Psoas muscle (tissue), 8 donors: ENCODE measurements at places on chromosomes 2 and 18.
A peak's percentile ranks its signal among the peaks of the same experiment; 100 is the strongest.

DNA sequence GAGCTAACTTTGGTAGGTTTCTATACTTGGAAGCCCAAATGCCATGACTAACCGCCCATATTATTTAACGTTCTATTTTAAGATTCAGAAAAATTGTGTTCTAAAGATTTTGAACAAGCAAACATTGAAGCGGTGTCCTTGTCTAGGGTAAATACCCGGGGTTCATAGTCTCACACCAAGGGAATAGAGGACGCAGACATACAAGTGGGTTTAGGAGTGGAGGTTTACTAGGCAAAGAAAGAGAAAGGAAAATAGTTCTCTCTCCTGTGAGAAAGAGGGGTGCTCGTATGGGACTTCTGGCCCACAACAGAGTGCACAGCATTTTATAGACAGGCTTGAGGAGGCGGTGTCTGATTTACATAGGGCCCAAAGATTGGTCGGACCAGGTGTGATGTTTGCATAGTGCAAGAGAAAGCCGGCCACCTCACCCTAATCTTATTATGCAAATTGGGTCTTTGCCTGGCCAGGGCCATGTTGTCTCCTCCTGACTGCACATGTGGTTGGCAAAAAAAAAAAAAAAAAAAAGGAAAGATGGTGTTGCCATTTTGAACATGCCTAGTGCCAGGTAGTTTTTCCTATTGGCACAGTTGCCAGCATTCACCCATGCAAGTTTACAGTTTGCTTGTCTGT, 1062.6 kb downstream of the LRP1B start:
- DNase-seq = no peak

- peak; percentile 73 for DNase-seq
Measured at GRCh38 chr2:232632904-232633412, 446 bp upstream of the EFHD1 start.

DNA sequence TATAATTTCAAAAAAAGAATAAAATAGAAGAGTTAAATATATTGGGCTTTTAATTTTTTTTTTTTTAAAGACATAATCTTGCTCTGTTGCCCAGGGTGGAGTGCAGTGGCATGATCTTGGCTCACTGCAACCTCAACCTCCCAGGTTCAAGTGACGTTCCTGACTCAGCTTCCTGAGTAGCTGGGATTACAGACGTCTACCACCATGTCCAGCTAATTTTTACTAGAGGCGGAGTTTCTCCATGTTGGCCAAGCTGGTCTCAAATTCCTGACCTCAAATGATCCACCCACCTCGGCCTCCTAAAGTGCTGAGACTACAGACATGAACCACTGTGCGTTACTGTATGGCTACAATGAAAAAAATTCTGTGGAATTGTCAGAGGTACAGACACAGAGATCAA, 98.1 kb upstream of the RGPD4 start:
- DNase-seq = no peak

- DNase-seq = no peak
Measured at GRCh38 chr18:6576718-6577375, 152.7 kb upstream of the ARHGAP28 start.

DNA sequence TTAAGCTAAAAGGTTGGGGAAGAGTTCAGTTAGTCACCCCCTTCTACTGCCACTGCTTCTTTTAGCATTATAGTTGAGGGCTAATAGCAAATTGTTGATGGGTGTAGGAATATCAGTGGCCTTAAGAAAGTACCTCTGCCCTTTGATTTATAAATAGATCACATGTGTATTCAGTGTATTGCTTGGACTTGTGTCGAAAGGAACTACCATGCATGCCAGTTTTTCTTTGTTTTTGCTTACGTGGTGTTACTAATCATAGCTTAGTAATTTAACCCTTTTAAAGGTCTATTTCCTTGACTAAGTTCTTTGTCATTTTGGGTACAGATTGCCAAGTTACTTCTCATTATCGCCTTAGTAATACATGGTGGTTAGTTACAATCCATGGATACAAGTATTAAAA, 85.6 kb downstream of the MIB1 start:
- no peak for DNase-seq

DNA sequence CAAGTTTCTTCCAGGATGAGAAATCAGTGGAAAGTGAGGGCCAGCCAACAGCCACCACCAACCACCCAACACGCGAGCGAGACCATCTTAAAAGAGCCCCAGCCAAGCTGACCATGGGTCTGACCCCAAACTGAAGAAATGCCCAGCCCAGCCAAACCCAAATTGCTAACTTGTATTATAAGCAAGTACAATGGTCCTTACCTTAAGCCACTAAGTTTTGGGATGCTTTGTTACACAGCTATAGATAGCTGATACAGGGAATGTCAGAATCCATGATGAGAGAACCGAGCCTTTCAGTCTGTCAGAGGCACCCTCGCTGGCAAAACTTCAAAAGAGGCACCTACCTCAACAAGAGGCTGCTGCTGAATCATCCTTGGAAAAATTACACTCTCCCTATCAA, 17.0 kb downstream of the STK39 start:
- no peak for DNase-seq

DNA sequence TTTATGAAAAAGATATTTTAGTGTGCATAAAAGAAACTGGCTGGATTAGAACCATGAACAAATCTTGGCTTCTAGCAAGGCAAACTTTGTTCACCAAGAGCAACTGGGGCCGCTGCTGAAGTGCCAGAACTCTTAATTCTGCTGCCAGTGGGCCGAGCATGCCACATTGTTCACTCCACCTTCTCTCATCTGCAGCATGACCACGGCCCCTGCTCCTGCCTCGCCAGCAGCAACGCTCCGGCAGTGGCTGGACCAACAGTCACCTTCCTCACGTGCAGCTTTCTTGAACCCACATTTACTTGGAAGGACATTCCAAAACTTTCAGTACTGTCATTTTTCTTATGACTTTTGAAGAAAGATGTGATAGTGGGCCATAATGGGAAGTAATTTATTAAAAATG, 213.8 kb downstream of the PIEZO2 start:
- no peak for DNase-seq

- no peak for DNase-seq
Measured at GRCh38 chr2:61504949-61505348, 33.2 kb downstream of the XPO1 start.

DNA sequence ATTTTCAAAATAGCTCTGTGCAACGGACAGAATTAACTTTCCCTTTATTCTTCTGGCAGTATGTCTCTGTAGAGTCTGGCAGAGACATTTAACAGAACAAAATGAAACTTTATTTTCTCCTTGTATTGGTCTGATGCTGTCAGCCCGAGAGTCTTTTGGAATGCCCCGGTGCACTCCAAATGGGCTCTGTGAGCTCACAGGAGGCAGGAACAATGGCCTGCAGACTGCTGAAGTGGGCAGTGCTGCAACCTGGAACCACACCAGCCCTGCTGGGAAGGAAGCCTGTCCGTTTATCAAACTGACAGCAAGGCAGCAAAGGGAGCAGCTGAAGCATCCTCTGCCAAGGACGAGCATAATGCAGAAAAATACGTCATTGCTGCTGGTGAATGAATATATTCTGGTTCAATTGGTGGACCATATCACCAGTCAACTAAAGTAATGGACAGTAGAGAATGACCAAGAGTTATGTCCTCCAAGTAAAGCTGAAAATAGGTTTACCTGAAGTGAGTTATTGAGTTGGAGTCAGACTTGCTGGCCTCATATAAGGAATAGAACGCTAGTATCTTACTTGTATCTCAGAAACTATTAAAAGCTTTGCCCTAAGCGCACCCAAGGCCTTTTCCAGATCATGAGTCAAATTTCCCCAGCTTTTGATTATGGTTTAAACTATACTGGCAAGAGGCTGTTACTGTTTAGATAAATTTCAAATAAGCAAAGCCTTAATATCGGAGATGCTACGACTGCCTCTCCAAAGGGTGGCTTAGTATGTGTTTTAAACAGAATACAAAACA, 207.6 kb upstream of the TANK start:
- DNase-seq = peak; percentile 70

DNA sequence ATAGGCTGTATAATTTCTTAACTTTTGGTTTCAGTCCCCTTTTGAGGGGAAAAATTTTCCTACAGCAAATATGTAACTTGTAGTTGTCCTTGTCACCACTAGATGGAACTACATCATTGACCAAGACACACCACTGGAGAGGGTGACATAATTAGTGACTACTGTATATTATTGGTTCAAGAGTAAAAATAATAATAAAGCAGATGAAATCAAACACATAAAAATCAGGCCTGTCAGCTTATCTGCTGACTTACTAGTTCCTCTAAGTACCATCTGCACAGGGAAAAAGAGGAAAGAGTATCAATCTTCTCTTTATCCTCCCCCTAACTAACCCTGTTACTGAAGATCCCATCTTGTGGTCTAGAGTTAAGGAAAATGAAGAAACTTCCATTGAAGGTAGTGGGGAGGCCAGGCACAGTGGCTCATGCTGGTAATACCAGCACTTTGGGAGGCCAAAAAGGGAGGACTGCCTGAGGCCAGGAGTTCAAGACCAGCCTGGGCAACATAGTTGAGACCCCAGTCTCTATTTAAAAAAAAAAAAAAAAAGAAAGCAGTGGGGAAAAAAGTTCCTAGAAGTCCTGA, 29.6 kb upstream of the ENOSF1 start:
- DNase-seq = no peak

DNA sequence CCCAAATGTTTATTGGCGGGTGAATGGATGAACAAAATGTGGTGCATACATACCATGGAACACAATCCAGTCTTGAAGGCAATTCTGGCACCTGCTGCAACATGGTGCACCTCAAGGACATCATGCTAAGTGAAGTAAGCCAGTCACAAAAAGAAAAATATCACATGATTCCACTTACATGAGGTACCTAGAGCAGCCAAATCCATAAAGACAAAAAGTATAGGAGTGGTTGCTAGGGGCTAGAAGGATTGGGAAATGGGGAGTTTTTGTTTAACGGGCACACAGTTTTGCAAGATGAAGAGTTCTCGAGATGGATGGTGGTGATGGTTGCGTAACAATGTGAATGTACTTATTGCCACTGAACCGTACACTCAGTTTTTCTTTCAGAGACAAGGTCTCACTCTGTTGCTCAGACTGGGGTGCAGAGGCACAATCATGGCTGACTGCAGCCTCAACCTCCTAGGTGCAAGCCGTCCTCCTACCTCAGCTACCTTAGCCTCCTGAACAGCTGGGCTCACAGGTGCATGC, 90.9 kb upstream of the CERS6 start:
- DNase-seq = no peak

GRCh38 chr2:95058989-95059641, 33.6 kb downstream of the MAL start:
- DNase-seq = no peak

DNA sequence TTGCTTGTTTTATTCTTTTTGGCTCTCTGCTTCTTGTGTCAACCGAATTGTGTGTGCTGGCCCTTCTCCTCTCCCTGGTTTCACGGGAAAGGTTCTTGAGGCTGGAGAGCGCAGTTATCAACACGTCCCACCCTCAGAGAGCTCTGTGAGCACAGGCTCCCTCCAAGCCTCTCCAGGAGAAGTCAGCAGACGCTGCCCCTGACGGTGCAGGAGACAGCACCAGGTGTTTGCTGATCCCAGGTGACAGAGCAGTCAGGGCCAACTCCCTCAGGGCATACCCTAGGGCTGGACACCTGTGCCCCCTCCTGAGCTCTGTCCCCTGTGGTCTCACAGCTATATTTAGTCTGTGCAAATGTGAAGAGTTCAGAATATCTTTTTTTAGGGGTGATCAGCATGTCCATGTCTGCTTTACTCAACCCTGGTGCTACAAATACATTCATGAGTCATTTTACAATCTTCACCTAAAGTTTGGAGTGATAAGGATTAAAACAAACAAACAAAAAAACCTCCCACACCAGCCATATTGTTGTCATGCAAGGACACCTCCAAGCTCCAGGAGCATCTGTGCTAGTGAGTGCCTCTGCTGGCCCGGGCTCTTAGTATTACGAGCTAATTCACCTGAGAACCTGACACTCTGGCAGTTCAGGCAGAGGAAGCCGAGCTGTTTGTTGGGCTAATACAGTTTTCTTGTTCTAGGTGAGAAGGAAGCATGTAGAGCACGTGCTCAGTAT, 65.9 kb upstream of the TMEM200C start:
- no peak for DNase-seq

- no peak for DNase-seq
Measured at GRCh38 chr2:128631698-128632500, 313.2 kb upstream of the HS6ST1 start.

DNA sequence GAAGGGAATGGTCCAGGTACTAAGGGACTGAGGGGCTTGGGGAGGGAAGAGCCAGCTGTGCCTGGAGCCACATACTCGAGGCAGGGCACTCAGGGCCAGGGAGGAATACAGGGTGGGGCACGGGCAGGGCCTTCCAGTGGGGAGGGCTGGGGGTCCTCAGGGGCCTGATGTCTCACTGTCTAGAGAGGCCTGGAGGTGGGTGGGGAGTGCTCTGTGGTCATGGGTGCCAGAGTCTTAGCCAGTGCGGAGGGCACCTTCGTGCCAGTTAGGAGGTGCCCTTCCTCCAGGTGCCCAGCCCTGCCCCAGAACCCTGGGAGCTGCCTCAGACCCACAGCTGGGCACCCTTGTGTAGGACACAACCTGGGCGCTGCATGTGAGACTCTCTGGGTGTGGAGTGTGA, 81.2 kb downstream of the SMAD7 start:
- no peak for DNase-seq

DNA sequence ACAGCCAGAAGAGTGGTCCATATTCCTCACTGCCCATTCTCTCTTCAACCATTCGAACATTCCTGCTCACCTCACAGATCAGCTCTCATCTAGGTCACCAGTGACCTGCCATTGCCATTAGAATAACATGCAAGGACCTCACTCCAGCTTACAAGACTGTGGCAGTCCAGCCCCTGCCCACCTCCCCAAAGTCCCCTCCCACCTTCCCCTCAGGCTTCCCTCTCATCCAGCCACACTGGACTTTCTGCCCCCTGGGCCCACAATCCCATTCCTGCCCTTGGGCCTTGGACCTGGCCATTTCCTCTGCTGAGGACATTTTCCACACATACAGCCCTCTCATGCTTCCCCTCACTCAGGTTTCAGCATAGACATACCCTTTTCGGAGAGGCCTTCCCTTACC, 5.2 kb upstream of the TMEM177 start:
- DNase-seq = no peak

DNA sequence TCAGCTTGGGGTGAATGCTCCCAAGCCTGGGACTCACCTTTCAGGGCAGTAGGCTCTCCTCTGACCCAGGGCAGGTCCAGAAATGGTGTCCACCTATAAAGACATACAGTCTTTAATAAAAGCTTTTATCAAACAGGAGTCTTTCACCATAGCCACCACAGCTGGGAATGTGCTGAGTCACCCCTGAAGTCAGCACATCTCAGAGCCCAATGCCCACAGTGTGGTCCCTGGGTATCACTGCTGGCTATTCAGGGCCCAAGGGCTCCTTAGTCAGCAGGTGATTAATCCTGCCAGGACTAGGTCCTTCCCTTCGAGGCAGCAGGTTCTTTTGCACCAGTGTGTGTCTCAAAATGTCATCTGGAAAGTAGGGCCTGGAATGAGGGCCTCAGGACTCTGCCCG, 181.9 kb downstream of the MEMO1 start:
- DNase-seq = no peak
